ENCODE measurements at places on chromosomes 1 and 21.

DNA sequence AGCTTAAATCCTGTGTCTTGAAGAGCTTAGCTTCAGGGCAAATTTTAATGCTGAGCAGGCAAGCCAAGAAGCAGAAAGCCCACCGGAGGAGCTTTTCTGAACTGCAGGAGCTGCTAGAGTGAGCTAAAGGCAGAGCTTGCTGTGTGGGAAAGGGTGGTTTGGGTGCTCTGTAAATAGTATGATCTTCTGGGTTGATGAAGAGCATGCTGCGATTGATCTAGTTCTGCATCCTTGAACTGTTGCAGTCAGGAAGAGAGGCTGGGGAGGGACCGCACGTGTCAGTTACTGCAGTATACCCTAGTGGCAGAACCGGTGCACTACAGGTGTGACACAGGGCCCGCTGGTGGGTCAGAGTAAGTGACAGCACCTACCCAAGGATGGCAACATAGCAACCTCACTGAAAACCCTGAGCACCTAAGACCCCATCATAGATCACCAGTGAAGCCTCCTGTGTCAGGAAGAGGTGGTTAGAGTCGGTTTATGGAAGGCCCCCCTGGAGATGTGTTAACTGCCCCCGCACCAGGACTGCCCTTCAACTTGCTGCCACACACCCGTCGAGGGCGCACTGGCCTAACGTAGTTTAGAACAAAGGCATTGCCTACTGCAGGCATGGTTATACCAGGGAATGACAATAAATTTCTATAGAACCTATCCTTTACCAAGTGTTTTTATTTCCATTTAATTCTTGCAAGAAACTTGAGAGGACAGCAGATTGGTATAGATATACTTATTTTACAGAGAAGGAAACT lies 146.0 kb upstream of the KIAA0040 start:
- peak; percentile 73 for DNase-seq

- DNase-seq = no peak
Observed at GRCh38 chr1:21124846-21125245, 51.9 kb downstream of the EIF4G3 start.

GRCh38 chr1:12692967-12693782 lies 22.7 kb upstream of the AADACL3 start:
- DNase-seq = no peak

GRCh38 chr1:235127203-235127602 lies 1.4 kb downstream of the TOMM20 start:
- no peak for DNase-seq

GRCh38 chr1:9174243-9174642 lies 45.3 kb upstream of the GPR157 start:
- no peak for DNase-seq

GRCh38 chr1:234667600-234668576 lies 57.9 kb upstream of the IRF2BP2 start:
- DNase-seq = no peak

- DNase-seq = no peak
Observed at GRCh38 chr1:35570589-35571137, 2.5 kb upstream of the TFAP2E start.

- no peak for DNase-seq
Observed at GRCh38 chr1:17093822-17094393, 25.3 kb downstream of the PADI2 start.

DNA sequence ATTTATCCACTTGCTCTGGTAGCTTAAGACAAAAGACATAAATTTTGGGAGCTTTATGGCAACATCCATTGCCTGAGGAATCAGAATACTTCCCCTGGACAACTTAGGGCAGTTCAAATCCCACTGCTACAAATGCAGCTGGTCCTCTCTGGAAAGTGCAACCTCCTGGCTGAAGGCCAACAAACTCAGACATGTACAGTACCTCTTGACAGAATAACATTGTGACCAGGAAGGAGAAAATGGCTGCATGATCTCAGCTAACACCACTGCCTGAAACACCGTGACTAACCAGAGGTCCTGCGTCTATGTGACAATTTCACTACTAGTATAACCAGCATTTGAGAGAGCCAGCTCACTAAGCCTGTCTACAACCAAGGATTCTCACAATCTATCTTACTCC lies 218.9 kb downstream of the CRB1 start:
- DNase-seq = no peak

- DNase-seq = no peak
Observed at GRCh38 chr1:225880636-225881035, 1.5 kb downstream of the TMEM63A start.

GRCh38 chr1:6037338-6037762 lies 8.3 kb upstream of the KCNAB2 start:
- peak; percentile 20 for DNase-seq

GRCh38 chr1:181557313-181557712 lies 74.0 kb downstream of the CACNA1E start:
- DNase-seq = no peak

DNA sequence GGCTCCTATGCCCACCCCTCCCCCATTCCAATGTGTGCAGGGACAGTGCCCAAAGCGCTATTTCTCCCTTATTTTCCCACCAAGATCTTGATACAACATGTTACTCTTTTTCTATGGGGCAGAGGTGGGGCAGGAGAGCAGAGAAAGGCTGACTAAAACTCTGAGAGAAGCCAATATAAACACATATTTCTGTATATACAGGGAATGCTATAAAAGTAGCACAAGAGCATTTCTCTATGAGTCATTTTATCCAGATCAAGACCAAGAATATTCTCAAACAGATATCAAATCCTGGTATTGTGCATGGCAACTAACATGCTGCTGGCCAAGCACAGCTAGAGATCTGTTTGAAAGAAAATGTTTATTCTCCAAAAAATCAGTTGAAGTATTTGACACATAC lies 7.3 kb downstream of the WDR26 start:
- no peak for DNase-seq

DNA sequence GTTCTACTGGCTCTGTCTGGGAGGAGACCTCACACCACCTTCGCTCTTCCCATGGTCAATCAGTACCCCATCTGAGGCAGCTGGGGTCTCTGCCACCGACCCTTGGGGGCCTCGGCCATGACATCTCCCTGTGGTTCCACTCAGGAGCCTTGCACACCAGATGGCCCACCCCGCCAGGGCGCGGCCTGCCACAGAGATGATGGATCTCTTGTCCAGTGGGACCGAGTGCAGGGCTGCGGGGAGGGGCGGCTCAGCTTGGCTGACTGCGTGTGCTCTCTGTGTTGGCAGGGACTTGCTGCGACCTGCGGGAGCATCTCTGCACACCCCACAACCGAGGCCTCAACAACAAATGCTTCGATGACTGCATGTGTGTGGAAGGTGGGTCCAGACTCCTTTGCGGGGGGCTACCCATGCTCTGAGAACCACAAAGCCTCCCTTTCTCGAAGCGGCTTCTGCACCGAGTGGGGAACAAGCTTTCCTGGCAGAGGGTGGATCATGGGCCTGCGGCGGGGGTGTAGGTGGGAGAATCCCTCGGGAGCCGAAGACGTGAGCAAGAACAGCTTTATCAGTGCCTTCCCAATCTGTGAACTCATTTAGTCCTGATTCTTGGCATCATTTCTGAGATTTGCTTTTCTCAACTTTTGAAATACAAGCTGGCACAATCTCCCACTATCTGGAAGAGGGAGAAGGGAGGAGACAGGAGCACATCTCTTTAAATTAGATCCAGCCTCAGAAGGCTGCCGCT lies 20.9 kb upstream of the AGTRAP start:
- no peak for DNase-seq

GRCh38 chr1:154403983-154404382 lies 1.2 kb upstream of the IL6R start:
- DNase-seq = no peak

- no peak for DNase-seq
Observed at GRCh38 chr1:11595285-11595684, 58.9 kb downstream of the FBXO2 start.

- no peak for DNase-seq
Observed at GRCh38 chr1:203186091-203186445, 436 bp downstream of the CHI3L1 start.

DNA sequence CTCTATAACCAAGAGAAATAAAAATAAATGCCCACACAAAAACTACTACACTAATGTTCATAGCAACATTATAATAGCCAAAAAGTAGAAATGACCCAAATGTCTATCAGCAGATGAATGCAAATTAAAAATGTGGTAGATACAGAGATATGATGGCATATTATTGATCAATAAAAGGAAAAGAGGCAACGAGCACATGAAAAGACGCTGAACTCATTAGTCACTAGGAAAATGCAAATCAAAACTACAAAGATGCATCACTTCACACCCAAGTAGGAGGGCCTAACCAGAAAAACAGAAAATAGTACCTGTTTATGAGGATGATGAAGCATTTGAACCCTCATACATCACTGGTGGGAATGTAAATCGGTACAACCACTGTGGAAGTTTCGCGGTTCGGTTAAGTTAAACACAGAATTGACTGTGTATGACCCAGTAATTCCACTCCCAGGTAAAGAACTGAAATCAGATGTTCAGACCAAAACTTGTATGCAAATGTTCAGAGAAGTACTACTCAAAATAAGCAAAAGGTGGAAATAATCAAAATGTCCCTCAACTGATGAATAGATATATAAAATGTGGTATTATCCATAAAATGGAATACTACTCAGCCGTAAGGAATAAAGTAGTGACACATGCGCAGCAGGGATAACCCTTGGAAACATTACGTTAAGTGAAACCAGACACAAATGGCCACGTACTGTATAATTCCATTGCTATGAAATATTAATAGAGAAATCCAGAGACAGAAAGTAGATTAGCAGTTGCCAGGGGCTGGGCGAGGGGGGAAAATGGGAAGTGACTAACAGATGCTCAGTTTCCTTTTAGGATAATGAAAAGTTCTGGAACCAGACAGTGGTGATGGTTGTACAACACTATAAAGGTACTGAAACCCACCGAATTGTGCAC lies 3.1 kb downstream of the USP48 start:
- DNase-seq = peak; percentile 35

GRCh38 chr1:193087893-193088292 lies 17.3 kb downstream of the GLRX2 start:
- no peak for DNase-seq

DNA sequence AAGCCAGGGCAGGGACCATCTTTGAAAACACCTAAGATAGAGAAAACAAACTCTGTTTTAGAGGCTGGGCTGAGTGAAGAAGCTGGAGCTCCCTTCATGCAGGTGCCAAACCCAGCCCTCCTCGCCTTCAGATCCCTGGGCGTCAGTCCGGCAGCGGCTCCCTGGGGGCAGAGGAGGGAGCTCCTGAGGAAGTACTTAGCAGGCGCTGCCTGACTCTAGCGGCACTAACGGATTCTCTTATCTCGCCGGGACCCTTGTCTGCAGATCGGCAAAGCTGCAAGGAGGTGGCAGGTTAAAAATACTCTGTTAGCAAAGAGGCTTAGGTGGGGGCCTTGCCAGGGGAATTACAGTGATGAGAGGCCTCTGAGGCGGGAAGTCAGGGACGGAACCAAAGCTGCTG lies 79.6 kb downstream of the PLXNA2 start:
- no peak for DNase-seq

DNA sequence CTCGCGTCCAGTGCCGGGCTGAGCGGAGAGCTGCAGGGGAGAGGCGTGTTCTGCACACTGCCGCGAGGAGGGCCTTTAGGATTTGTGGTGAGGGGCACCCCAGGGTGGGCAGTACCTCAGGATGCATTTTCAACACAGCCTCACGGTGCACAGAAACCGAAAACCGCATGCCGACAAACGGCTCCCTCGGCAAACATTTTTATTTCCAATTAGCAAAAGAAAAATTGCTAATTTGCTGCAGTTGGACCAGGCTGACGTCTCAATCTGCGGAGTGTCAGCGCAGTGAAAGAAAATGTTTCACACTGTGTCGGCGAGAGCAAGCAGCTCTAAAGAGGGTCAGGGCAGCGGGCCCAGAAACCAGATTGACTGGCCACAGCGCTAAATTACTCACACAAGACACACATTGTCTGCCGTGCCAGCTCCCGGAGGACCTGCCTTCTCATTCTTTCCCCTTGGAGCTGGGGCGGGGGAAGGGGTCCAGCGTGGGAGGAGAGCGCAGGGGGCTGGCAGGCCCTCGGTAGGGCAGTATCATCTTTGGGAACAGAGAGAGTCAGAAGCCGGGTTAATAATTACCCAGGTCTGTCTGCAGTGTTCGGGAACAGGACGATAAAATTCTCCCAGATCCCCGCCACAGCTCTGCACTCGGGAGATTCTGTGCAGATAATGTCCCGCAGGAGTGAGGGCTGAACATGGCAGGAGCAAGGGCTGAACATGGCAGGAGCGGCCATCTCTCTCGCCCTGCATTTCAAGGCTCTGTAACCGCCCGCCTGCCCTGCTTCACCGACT lies 150.2 kb downstream of the PRDM16 start:
- no peak for DNase-seq

DNA sequence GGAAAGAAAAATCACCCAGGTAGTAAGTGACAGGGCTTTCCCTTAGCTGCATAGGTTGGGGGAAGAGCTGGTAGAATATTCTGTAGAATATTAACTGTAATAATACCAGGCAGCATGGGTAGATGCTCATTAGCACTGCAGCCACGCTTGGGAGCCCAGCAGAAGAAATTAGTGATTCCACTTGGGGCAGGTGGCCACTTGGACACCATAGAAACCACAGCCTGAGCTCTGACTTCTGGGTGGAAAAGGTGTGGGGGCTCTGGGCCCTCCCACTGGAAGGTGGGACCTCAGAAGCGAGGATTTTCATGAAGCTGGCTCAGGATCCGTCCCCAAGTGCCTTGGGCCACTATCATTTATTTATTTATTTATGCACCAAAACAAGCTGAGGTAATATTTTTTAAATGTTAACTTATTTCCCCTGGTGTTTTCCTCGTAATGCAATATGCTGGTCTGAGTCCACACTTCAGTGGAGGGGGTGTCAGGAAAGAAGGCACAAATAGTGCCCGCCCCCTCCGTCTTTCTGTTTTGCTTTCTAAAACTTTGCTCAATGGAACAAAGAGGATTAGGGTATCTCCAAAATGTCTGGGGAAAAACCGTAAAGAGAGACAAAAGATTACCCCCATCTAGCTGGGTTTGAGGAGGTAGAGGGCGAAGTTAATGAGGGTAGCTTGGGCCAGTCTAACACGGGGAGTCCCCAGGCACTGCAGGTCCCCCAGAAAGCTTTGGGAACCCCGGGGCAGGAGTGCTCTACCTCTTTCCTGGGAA lies 75.2 kb upstream of the GADD45A start:
- no peak for DNase-seq

Data from natural killer cell (primary cell).